ENCODE measurements at places on chromosomes 12 and 14.

- no peak for DNase-seq
Observed at GRCh38 chr12:98373025-98373554, 142.3 kb upstream of the TMPO start.

DNA sequence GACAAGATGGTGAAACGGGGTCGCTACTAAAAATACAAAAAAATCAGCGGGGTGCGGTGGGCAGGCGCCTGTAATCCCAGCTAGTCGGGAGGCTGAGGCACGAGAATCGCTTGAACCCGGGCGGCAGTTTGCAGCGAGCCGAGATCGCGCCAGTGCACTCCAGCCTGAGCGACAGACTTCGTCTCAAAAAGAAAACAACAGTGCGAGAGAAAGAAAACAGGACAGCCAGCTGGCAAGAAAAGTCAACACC, 633 bp upstream of the RNU4-2 start:
- DNase-seq, result no peak

DNA sequence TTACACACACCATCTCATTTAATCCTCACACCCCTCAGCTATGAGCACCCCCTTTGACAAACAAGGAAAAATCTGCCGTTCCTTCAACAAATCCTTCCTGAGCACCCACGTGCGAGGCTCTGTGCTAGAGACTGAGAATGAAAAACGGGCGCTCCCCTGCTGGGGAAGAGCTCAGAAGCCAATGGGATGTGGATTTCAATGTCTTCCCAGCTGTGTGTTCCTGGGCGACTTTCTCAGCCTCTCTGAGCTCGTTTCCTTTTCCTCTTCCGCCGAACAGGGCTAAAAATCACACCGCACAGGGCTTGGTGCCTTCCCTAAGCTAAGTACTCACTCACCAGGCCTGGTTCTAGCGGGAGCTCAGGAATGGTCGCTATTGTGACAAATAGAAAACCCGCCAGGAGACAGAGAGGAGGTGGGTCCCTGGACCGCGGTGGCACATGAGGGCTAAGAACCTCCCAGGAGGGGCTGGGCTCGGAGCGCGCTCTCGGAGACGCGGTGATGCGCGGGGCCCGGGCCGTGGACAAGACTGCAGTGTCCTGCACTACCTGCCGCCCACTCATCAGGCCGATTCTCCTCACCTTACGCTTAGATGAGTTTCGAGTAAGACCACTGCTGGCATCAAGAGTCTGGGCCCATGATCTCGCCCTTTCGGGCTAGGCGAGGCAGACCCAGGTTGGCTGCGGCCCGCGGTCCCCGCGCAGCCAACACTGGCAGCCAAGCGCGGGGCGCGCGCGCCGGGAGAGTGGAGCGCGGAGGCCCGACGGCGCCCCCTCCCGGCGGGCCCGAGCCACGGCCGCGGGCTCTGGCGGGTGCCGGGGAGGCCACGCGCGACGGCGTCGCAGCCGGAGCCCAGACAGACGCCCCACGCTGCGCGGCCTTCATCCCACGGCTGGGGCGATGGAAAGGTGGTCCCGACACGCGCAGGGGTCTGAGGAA, 17.0 kb downstream of the ZDHHC22 start:
- DNase-seq, result peak; percentile 15

DNA sequence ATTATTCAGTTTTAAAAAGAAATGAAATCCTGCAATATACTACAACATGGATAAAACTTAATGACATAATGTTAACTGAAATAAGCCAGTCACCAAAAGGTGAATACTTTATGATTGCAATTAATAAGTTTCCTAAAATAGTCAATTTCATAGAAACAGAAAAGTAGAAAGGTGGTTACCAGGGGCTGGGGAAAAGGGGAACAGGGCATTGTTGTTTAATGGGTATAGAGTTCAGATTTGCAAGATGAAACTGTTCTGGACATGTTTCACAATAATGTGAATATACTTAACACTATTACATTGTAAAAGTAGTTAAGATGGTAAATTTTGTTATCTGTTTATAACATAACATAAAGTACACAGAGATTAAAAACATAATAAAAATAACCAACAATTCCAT, 550.9 kb downstream of the CCER1 start:
- DNase-seq, result no peak

- DNase-seq, result no peak
Observed at GRCh38 chr14:58671436-58671835, 33.7 kb downstream of the DACT1 start.

GRCh38 chr12:56163533-56164344, 5.6 kb downstream of the MYL6 start:
- no peak for DNase-seq

DNA sequence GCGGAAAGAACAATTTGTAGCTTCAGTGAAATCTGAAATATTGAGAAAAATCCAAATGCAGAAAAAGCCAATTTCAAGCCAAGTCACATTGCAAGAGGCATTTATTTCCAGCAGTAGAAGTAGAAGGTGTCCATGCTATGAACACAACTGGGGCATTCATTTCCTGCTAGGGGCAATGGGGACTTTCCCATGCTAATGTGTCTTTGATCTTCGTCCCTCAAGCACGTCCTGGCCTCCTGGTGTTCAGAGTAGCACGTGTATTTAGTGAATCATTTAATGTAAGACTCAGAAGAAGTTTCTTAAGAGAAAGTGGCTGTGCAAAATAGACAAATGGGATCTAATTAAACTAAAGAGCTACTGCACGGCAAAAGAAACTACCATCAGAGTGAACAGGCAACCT, 267.9 kb downstream of the TMEM132C start:
- no peak for DNase-seq

- DNase-seq, result no peak
Observed at GRCh38 chr12:1842905-1843640, 22.7 kb downstream of the LRTM2 start.

- no peak for DNase-seq
Observed at GRCh38 chr12:24631676-24632426, 317.1 kb downstream of the BCAT1 start.

DNA sequence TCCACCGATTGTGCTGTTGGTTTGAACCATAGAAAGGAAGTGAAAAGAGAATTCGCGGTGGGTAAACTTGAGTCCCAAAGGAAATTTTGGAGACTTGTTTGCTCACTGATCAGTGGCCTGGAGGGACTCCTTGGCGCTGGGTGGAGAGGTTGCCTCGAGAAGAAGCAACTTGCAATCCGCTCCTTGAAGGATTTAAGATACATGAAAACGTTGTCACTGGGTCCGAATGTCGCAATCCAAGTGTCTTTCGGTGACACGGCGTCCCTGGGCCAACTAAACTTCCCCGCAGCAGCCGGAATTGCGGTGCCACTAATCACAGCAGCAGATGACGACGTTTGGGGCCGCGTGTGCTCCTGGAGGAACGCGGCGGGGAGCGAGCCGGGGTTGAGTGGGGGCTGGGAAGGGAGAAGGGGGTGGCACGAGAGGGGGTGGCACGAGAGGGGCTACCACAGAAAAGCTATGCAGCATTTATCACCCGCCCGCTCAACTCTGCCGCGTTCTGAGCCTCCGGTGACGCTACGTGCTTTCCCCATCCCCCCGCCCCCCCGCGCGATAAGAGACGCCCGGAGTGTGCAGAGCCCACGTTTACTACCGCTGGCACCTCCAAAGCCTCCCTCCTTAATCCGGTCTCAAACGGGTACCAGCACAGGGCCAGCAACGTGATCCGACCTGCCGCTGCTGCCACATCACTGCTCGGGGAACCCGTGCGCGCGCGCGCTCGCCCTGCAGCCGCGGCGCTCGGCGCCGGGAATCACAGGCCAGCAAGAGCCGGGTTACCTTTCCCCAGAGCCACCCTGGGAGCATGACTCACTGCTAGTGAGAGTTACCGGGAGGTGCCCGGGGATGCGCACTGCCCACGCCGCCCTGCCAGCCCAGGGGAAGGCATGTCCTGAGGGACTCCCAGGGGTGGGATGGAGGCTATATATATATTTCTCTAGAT, 833 bp upstream of the BHLHE41 start:
- DNase-seq, result peak; percentile 69

DNA sequence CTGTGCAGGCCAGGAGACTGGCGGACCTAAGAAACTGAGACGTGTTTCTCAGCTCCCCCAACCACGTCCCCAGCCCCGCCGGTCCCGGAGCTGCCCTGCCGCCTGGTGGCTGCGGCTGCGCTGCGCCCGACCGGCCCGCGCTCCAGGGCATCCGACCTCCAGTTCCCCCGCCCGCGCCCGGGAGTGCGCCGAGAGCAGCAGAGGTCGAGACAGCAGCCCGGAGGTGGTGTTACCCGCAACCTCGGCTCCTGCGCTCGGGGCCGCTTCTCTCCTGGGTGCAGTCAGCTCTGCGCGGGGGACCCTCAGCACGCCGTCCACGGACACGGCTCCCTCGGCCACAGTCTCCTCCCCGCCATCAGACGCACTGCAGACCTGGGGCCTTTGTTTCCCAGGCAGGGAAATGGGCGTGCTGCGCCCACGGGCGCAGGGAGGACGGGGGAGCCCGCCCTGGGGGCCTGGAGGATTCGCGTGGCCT, 21.6 kb upstream of the GPR132 start:
- peak; percentile 74 for DNase-seq

Data from MG63 (cell line).